Hippocampal formation (tissue), 2 donors: ENCODE measurements at places on chromosomes 4 and X.

DNA sequence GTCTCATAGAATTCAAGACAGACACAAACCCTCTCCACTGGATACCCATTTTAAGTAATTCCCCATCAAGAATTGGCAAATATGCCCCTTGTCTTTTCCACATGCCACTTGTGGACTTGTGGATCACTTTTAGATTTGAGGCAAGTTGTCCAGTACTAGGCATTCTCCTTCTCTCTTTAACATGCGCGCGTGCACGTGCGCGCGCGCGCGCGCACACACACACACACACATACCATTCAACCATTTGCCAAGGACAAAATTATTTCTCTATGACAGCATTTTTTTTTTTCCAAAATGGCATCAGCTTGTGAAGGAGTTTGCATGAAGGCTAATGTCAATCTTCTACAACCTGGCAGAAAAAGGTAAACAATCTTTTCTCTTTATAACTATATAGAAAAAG, 1325.7 kb upstream of the IGFBP7 start:
- no peak for DNase-seq

GRCh38 chr4:157057218-157057617, 18.7 kb upstream of the GLRB start:
- no peak for DNase-seq

DNA sequence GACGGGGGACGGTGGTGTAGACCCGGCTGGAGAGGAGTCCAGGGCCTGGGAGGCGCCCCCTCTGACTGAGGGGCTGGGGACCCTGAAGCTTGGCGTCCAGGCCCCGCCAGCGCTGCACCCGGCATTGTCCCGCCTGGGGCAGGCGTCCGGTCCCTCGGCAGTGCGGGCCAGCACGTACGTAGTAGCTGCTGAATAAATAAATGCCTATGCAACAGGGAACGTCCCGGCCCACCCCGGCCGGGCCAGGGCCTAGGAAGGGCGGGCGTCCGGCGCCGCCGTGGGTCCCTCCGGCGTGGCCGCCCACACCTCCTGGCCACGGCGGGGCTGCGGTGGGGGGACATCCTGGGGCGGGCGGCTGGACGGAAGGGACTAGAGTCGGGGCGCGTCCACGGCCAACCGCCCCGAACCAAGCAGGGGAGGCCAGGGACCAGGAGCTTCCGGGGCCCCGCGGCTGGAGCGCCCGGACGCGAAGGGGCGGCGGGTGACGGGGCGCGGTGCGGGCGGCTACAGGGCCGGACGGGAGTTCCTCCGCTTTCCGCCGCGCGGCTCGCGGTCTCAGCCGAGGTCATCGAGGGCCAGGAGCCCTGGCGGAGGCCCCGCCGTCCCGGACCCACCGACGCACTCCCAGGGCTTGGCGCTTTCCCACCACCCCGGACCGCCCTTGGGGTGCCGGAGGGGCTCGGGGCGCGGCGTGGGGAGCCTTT, 886 bp upstream of the WWC2 start:
- no peak for DNase-seq

GRCh38 chr4:38504396-38504715, 159.6 kb upstream of the KLF3 start:
- DNase-seq = no peak
